Activated naive CD4-positive, alpha-beta T cell (primary cell): ENCODE measurements at places on chromosomes 1 and 21.

DNA sequence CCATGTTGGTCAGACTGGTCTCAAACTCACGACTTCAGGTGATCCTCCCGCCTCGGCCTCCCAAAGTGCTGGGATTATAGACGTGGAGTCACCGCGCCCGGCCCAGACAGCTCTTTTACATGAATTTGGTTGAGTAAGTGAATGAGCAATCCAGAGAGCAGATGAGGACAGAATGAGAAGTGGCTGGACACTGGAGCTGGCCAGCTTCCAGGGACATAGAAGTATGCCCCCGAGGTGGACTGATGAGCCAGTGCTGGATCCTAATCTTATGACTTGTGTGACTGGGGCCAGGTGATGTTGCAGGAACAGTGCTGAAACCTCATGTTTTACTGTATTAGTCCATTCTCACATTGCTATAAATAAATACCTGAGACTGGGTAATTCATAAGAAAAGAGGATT, 35.9 kb upstream of the KANK4 start:
- no peak for DNase-seq

DNA sequence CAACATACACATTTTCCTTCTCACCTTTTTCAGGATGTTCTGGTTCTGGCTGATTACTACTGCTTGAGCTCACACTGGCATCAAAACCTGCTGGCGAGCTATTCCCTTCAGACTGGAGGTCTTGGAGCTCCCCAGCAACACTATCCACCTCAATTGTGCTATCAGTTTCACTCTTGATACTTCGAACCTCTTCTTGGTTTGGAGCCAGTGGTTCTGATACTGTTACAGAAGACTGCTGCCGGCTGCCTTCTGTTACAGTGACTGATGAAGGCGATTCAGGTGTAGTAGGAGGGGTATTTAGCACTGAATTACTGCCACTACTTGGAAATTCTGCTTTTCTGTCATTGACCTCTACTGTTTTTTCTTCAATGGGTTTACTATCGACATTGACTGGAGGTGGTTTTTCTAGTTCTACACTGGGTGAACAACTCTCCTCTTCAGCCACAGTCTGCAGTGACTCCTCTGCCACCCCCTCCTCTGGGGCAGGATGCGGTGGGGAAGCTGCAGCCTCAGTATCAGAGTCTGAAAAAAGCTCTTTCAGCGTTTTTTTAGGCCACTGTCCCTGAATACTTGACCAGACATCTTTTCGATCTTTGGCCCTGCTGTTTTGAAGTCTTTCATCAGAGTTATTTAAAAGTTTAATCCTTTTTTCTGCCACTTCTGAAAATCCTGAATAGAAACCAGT, 20.7 kb upstream of the RBM34 start:
- DNase-seq: no peak

- DNase-seq: no peak
These were observed 235.1 kb upstream of the RUNX1 start for GRCh38 chr21:35284199-35284598.

DNA sequence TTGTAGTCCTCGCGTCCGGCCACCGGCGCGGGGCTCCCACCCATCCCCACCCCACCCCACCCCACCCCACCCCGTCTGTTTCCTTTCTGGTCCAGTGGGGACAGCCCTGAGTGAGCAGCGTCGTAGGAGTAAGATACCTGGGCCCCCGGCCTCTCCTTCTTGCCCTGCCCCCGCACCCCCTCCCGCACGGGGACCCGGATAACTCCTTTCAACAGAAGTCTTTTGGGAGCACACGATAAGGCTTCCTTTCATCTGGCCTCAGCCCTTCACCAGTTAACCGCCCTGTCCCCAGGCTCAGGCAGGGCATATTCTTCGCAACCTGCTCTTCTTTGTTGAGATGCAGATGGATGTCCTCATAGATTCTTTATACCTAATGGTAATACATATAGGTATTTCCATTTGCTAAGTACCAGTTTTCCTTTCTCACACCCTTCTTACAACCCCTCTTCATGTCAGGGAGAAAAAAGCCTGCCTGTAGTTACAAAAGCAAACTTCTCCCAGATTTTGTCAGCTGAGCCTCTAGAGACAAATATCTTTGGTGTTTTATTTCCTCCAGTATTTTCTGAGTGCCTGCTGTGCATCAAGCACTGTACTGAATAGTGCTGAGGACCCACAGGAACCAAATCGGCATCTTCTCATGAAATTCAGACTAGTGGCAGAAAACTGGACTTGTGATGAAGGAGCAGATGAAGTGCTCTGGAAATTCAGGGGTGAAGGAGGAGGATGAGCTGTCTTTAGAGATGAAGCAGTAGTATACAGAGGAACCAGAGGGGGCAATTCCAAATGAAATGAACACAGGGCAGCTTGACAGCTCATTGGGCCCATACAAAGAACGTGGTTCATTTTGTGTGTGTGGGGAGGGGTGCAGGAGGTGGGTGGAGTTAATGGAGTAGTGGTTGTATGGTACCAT, 33.6 kb downstream of the SLC2A1 start:
- DNase-seq: no peak
